ENCODE measurements at places on chromosomes 6 and 20. TPM values are rescaled to one million over a fixed set of nuclear protein-coding genes. Genes with fewer than 3 reads are reported as not detected.

HRH3 gene
- 0.33 TPM for polyA plus RNA-seq

TCFL5 gene
- 6.8 TPM for polyA plus RNA-seq

HNF4A gene
- 259 TPM for polyA plus RNA-seq

GSTA3 gene
- polyA plus RNA-seq, result 0.12 TPM

TOX2 gene
- 4.7 TPM for polyA plus RNA-seq

ENPP4 gene
- polyA plus RNA-seq, result 11.3 TPM

DNA sequence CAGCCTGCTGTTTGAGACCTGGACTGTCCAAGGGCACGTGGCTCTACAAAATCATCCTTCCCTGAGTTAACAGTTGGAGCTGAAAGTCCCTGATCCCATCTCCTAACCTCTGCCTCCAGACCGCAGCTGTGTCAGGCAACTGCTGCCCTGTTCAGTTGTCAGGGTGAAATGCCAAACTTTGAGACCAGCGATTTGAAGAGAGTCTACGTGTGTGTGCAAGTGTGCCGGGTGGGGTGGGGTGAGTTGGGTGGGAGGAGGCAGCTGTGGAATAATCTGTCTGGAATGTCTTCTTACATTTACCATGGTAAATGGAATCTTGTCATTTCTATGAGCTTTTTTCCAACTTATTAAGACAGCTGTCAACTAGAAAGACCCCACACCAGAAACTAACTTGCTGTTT, 81.0 kb upstream of the FAM8A1 start:
- H3K36me3 ChIP-seq, result no peaks in the 10 kb centered on the region
- H3K4me3 ChIP-seq, result no peak overlapping the region
- no peaks in the 10 kb centered on the region for H3K4me1 ChIP-seq
- H3K27ac ChIP-seq, result no peak overlapping the region
- no peak for DNase-seq
- no peaks in the 10 kb centered on the region for H3K27me3 ChIP-seq

GRCh38 chr20:35443003-35443402, 5.0 kb upstream of the GDF5 start:
- no peak overlapping the region for H3K27ac ChIP-seq
- DNase-seq, result no peak
- no peaks in the 10 kb centered on the region for H3K36me3 ChIP-seq
- no peak overlapping the region for H3K4me3 ChIP-seq
- no peaks in the 10 kb centered on the region for H3K27me3 ChIP-seq
- no peaks in the 10 kb centered on the region for H3K4me1 ChIP-seq

DNA sequence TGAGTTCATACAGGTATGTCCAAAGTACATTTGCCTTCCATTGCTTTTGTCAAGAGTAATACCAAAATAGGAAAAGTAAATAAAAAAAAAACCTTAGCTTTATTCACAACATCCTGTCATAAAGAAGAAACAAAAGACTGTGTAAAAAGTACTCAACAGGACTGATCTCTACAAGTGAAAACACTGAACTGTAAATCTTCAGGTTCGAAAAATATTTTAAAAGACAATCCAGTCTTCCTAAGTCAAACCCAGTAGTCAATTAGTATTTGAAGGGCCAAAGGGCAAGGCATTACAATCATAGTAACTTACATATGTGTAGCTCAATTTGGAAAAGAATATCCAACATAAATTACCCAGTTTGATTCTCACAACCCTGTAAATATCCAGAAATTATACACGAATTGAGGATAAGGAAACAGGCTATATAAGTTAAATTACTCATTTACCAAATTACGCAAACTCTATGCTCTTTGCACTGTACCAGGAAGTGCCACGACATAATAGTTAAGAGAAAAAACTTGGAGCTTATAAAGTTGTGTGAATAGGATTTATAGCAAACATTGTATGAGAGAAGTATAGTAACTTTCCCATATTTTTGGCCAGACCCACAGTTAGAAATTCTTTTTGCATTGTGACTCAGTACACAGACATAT, 21.2 kb downstream of the PTPRK start:
- no peak overlapping the region for H3K4me3 ChIP-seq
- no peaks in the 10 kb centered on the region for H3K27me3 ChIP-seq
- peak overlapping the region; percentile 94 for H3K27ac ChIP-seq
- peaks cover 56% of the 10 kb centered on the region for H3K4me1 ChIP-seq
- peak; percentile 65 for DNase-seq

GRCh38 chr20:62181808-62182207, 1.0 kb upstream of the MTG2 start:
- no peaks in the 10 kb centered on the region for H3K27me3 ChIP-seq
- DNase-seq, result no peak
- no peaks in the 10 kb centered on the region for H3K4me1 ChIP-seq
- no peak overlapping the region for H3K27ac ChIP-seq
- peak overlapping the region; percentile 84 for H3K4me3 ChIP-seq

DNA sequence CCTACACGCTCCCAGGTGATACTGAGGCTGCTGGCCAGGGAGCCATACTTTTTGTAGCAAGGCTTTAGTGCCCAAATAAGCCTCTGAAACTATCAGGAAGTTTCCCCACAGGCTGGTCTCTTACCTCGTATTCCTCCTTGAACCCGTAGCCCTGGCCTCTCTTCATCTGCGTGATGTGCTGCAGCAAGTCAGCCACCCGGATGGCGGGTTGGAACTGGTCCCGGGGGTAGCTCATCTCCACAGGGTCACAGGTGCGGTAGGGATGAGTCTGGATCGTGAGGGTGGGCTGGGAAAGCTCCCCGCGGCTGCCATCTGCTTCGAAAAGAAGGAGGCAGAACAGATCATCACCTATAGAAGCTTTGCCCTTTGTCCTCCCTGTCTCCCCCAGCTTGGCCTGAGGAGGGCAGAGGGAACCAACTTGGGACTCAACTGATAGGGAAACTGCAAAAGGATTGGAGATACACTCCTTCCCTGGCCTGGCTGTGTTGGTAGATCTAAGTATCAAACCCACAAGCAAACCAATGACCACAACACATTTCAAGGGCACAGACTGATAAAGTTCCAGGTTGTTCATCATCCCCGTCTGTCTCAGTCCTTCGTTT, 543.2 kb upstream of the CHD6 start:
- no peak overlapping the region for H3K27ac ChIP-seq
- no peaks in the 10 kb centered on the region for H3K36me3 ChIP-seq
- no peaks in the 10 kb centered on the region for H3K4me1 ChIP-seq
- H3K4me3 ChIP-seq, result no peak overlapping the region
- no peak for DNase-seq

- H3K4me3 ChIP-seq, result no peak overlapping the region
- DNase-seq, result no peak
- no peaks in the 10 kb centered on the region for H3K36me3 ChIP-seq
- no peak overlapping the region for H3K27ac ChIP-seq
- no peaks in the 10 kb centered on the region for H3K4me1 ChIP-seq
These were observed 13.5 kb downstream of the ZSCAN23 start for GRCh38 chr6:28429781-28430180.

GRCh38 chr20:10919396-10920140, 245.8 kb upstream of the JAG1 start:
- no peaks in the 10 kb centered on the region for H3K27me3 ChIP-seq
- H3K4me1 ChIP-seq, result no peaks in the 10 kb centered on the region
- H3K4me3 ChIP-seq, result no peak overlapping the region
- no peak overlapping the region for H3K27ac ChIP-seq
- no peaks in the 10 kb centered on the region for H3K36me3 ChIP-seq

DNA sequence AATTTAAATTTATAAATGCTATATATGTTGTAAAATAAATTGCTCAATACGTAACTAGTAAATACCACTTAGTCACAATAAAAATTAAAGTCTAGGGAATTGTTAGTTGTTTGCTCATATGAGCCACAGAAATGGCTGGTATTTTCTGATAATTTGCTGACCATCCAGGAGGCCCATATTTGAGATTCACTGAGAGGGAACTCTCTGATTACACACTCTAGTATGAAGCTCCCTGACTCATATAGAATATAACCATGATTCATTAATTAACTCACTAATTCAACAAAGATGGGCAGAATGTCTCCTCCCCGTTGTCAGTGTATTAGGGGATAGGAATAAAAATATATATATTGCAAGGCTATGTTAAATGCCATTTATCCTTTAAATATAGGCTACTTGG, 46.6 kb upstream of the TMEM30A start:
- no peak for DNase-seq
- H3K27me3 ChIP-seq, result peaks cover 6% of the 10 kb centered on the region
- H3K4me1 ChIP-seq, result no peaks in the 10 kb centered on the region
- H3K4me3 ChIP-seq, result no peak overlapping the region
- no peak overlapping the region for H3K27ac ChIP-seq

- H3K27me3 ChIP-seq, result no peaks in the 10 kb centered on the region
- no peak overlapping the region for H3K27ac ChIP-seq
- H3K4me1 ChIP-seq, result peaks cover 17% of the 10 kb centered on the region
- peaks cover 45% of the 10 kb centered on the region for H3K36me3 ChIP-seq
- DNase-seq, result no peak
These were observed 70.5 kb downstream of the CNKSR3 start for GRCh38 chr6:154440022-154440421.

DNA sequence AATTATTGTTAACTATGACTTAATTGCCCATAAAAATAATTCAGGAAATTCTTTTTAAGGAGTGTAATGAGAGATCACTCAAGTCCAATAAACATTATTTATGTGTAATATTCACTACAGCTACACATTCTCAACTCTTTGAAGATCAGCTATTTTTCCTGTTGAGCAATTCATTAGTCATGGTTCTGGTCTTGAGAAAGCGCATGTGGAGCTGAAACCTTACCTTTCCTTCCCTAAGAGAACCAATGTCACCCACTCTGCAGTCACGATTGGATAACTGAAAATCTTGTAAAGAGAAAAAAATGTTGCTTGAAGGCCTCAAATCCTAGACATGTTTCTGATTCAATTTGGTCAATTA, 736.9 kb upstream of the MARCKS start:
- no peak overlapping the region for H3K27ac ChIP-seq
- no peak for DNase-seq
- H3K27me3 ChIP-seq, result no peaks in the 10 kb centered on the region
- H3K4me3 ChIP-seq, result no peak overlapping the region
- H3K4me1 ChIP-seq, result no peaks in the 10 kb centered on the region
- H3K36me3 ChIP-seq, result no peaks in the 10 kb centered on the region
